ENCODE measurements at places on chromosomes 12 and 14.

DNA sequence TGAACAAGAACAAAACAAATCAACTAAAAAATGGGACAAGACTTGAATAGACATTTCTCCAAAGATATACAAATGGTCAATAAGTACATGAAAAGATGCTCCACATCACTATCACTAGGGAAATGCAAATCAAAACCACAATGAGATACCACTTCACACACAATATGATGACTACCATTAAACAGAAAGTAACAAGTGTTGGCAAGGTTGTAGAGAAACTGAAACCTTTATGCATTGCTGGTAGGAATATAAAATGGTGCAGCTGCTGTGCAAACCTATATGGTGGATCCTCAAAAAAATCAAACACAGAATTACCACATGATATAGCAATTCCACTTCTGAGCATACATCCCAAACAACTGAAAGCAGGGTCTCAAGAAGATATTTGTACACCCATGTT lies 5.2 kb downstream of the SMAGP start:
- DNase-seq: no peak

DNA sequence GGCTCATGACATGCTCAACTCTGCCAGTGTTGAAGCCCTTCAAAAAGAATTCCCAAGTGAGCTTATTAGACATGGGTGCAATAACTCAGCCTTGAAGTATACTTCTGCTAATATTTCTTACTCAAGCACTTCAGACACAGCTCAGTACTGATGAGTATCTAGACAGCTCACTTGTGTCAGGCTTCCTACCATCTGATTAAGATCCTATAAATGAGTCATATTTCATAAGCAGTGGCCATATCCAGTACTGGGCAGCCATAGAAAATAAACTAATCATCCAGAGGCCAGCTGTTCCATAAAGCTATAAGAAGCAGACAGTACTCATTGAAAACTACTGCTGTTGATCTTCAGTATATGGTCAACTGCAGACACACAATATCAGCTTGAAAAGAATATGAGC lies 12.9 kb downstream of the FSCB start:
- peak; percentile 7 for DNase-seq

- DNase-seq: no peak
These were observed 742.6 kb downstream of the FSCB start for GRCh38 chr14:43764433-43764832.

DNA sequence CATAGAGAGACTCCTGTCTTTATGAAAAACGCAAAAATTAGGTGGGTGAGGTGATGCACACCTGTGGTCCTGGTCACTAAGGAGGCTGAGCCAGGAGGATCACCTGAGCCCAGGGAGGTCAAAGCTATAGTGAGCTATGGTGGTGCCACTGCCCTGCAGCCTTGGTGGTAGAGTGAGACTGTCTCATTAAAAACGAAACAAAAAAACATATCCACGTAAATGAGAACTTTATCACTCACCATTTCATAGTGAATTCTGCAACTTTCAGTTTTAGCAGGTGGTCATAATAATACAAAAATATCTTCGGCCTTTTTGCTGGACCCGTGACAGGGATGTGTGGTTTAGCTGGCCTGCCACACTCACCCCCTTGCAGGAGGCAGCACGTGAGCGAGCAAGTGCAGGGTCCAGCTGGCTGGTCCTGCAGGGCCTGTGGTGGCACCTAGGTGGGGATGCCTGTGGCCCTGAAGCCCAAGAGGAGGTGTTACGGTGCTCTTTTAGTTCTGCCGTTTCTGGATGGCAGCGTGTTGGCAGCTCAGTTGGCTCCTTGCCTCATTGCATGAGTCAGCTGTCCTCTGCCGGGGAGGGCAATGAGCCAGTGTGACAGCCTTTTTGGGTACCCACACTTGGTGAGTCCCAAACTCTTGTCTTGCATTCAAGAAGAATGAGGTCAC lies 1330.7 kb upstream of the TMEM132C start:
- peak; percentile 52 for DNase-seq

DNA sequence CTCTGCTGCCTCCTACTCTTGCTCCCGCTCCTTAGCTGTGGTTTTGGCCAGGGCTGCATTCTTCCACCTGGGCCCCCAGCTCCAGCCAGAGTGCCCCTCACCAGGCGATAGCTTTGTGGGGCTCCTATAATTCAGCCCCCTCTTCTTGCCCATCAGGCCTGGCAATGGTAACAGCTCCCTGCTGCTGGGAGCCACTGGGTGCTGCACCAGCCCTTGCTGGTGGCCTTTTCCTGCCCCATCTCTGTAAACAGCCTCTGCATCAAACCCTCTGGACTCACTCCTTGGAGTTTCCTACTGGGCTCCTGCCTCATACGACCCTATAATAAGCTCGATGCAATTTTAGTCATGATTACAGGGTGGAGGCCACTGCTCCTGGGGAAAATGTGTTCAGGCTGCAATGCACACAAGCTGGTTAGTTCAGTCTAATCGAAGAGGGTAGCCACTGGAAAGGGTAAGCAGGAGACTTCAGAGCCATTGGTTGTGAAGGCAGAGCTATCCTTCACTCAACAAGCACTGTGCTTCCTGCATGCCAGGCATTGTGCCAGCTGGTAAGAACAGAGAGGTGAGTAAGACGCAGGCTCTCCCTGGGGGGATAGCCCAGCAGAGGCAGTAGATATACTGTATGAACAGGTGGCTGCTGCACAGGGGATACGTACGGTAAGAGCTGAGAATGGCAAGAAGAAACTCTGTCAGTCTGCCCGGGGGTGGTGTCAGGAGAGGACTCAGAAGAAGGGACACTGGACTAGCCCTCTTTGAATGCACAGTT lies 24.7 kb downstream of the CLMN start:
- DNase-seq: no peak

DNA sequence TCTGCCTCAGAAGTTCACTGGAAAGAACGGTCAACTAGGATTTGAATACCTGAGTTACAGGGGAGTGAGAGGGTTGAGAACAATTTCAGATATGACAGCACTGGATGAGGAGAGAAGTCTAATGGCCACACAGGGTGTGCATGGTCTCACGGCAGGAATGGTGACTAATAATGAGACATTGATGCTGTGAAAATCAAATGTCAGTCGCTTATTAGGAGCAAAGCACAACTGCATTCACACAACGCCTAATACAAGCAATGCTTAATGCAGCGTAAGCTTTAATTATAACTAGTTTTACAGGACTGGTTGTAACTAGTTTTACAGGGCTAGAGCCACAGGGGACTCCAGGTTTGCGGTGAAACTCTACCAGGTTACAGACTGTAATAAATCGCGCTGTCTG lies 23.4 kb upstream of the PRIMA1 start:
- DNase-seq: no peak

DNA sequence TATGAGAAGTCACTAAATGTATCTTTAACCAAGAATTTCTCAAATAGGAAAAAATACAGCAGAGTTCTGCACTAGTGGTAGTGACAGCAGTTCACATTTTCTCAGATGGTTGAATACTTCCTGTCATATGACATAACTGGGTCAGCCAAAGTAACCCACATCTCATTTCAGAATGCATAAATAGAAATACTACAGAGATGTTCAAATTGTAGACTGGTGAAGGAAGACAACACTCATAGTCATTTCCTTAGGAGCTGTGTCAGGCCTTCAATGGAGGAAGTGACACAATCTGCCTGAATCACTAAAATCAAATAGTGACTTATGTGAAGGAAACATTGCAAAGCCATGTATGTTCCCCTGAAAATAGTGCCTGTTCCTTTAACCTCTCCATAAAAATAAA lies 32.4 kb downstream of the FERMT2 start:
- peak; percentile 28 for DNase-seq

DNA sequence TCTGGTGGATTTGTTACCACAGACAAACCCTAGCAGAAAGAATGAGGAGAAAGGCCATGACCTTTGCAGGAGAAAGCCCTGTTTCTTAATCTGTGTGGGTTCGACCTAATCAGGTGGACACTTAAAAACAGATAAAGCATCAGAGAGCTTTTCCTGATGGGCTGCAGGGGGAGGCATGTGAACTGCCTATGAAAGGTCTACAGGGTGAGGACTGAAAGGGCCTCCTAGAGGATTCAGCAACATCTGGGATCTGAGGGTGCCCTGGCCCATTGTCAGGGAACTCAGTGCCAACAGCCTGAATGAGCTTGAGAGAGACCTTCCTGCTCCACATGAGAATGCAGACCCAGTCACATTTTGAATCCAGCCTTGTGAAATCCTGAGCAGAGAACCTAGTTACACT lies 178.8 kb upstream of the DDHD1 start:
- DNase-seq: no peak

- peak; percentile 58 for DNase-seq
These were observed 430.0 kb downstream of the ETNK1 start for GRCh38 chr12:23055004-23055403.

- peak; percentile 28 for DNase-seq
These were observed 6.8 kb downstream of the KRT2 start for GRCh38 chr12:52645120-52645761.

- DNase-seq: no peak
These were observed 8.5 kb downstream of the LHX5 start for GRCh38 chr12:113462998-113463745.

DNA sequence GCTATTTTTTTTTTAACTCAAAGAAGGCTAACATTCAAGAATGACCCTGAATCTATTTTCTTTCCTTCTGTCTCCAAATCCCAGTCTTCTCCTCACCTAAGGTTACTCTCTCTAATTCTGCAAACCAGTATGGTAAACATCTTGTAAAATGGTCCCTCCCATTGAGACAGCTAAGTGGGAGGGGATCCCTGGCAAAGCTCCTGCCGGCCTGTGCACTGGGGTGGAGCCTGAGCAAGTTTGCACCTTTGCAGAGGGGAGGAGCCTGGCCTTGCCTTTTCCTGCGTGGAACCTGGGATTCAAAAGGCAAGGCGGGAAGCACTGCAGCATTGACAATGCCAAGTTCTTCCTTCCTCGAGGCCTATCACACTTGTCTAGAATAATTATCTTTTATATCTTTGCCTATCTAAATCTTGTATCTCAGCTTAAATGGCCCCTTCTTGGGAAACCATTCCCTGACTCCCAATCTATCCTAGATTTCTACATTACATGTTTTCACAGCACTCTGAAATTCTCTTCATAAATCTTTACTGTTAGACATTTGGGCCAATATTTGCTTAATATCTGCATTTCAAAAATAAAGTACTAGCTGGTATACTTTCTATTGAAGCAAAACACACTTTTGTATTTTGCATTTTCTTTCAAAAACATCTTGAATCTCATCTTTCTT lies 83.0 kb downstream of the EPS8 start:
- no peak for DNase-seq

DNA sequence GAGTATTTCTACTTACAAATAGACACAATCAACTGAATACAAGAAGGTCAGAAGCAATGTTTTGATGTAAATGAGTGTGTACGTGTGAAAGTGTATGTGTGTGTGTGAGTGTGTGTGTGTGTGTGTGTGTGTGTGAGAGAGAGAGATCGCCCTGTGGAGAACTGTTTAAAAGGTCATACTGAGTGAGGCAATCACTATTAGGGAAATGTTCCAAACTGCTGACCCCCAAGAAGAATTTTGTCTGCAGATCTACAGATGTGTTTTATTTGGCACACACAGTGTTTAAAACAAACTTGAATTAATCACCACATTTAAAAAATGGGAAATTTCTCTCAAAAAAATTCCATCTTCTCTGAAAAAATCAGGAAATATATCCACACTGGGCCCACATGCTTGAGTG lies 1069.1 kb downstream of the SLC6A15 start:
- DNase-seq: no peak

GRCh38 chr14:105090493-105091053 lies 25.3 kb upstream of the GPR132 start:
- peak; percentile 80 for DNase-seq

DNA sequence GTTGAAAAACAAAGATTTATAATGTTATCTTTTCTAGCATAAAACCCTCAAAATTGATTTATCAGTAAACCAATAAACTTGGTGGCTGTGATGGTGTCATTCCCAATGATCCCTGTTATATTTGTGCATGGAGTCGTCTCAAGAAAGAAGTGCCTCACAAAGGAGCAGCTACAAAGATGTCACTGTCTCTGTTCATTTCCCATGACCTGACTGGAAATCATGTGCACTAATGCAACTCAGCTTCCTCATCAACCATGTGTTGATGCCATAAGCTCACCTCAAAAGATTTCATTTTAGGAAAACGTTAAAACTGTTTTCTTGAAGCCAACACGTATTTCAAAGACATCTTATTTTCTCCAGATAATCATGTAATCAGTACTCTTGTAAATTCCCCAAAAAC lies 28.8 kb downstream of the CLEC1A start:
- DNase-seq: no peak

DNA sequence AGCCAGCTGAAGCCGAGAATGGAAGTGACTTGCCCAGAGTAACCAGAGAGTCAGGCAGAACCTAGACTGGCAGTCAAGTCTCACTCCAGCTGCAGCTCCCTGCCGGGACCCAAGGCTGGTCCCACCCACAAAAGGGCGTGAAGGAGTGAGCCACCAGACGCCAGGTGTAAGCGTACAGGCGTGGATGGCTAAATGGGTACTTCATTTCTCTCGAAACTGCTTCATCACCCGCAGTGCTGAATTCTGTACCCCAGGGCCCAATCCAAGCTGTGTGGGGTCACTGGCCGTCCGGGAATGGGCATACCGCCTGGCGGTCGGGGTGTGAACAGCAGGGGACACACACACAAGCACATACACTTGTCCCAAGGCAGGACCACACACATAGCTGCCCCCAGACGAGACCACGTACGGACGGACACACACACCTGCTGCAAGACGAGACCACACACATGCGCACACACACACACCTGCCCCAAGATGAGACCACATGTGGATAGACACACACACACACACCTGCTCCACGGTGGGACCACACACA lies 34.8 kb downstream of the DEGS2 start:
- no peak for DNase-seq

- DNase-seq: no peak
These were observed 19.9 kb downstream of the FUT8 start for GRCh38 chr14:65432361-65432948.

DNA sequence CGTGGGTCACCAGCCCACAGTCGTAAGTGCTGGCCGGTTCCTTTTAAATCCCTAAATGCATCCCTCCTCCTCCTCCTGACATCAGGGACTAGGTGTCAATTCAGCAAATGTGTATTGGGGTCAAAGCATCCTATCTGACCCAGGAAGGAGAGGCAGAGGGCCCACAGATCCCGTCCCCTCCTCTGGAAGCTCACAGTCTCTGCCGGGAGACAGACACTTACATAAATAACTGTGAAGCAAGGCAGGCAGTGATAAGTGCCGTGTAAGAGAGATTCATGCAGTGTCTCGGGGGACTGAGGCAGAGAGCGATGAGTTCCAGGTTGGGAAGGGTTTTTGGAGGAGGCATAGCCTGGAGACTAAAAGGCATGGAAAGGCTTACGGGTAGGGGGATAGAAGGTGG lies 44.1 kb downstream of the HRK start:
- no peak for DNase-seq

- DNase-seq: no peak
These were observed 484.6 kb downstream of the GALC start for GRCh38 chr14:87508333-87508732.

DNA sequence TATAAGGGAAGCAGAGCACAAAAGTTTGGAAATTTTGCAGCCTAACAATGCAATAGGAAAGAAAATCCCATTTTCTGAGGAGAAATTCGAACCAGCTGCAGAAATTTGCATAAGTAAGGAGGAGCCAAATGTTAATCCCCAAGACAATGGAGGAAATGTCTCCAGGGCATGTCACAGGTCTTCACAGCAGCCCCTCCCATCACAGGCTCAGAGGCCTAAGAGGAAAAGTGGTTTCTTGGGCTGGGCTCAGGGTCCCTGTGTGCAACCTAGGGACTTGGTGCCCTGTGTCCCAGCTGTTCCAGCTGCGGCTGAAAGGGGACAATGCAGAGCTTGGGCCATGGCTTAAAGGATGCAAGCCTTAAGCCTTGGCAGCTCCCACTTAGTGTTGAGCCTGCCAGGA lies 190.0 kb downstream of the MDGA2 start:
- no peak for DNase-seq

GRCh38 chr14:100603341-100604120 lies 16.3 kb upstream of the BEGAIN start:
- no peak for DNase-seq

Data from OCI-M1 (cell line).